ENCODE measurements at places on chromosomes 1 and 21.

- no peaks in the 10 kb centered on the region for H3K36me3 ChIP-seq
- no peak overlapping the region for H3K27ac ChIP-seq
- no peak overlapping the region for H3K4me3 ChIP-seq
- no peaks in the 10 kb centered on the region for H3K27me3 ChIP-seq
- peaks cover 7% of the 10 kb centered on the region for H3K4me1 ChIP-seq
Observed at GRCh38 chr1:202170726-202171125, 10.3 kb upstream of the PTPN7 start.

DNA sequence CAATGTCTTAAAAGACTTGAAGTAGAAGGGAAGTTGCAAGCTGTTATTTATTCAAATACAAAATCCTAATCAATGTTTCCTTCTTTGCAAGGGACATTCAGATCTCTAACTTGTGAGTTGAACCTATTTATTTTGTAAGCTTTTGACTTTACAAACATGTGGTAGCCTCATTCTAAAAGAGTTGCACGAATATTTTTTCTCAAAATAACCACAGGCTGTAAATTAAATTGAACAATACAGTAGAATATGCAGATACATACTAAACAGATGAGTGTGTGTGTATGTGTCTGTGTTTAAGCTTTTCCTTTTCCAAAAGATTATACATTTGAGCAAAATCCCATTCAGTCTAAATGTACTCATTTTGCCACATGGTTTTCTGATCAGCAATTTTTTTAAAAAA, 4.8 kb upstream of the DYNLT5 start:
- H3K27me3 ChIP-seq: no peaks in the 10 kb centered on the region
- H3K27ac ChIP-seq: peak overlapping the region; percentile 39
- peaks cover 25% of the 10 kb centered on the region for H3K4me1 ChIP-seq
- peak overlapping the region; percentile 28 for H3K4me3 ChIP-seq

DNA sequence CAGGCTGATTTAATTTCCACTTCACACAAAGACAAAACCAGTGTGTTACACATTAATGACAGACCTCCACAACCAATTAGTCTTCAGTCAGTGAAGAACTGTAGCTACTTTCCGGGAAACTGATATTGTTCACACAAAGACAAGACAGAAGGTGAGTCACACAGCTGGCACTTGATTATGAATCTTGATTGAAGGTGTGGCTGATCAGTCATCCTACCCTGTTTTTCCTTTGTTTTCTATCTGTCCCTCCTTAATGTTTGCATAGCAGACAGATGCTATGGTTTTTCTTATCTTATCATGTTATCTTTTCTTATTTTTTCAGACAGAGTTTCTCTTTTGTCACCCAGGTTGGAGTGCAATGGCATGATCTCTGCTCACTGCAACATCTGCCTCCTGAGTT, 185.1 kb upstream of the GREM2 start:
- no peaks in the 10 kb centered on the region for H3K27me3 ChIP-seq
- H3K36me3 ChIP-seq: no peaks in the 10 kb centered on the region
- H3K27ac ChIP-seq: no peak overlapping the region
- DNase-seq: peak; percentile 60
- H3K4me3 ChIP-seq: no peak overlapping the region
- peaks cover 16% of the 10 kb centered on the region for H3K4me1 ChIP-seq

- DNase-seq: no peak
- peaks cover 16% of the 10 kb centered on the region for H3K4me1 ChIP-seq
- no peaks in the 10 kb centered on the region for H3K36me3 ChIP-seq
- no peak overlapping the region for H3K27ac ChIP-seq
- peaks cover 14% of the 10 kb centered on the region for H3K27me3 ChIP-seq
Observed at GRCh38 chr1:203124011-203124410, 3.5 kb upstream of the ADORA1 start.

DNA sequence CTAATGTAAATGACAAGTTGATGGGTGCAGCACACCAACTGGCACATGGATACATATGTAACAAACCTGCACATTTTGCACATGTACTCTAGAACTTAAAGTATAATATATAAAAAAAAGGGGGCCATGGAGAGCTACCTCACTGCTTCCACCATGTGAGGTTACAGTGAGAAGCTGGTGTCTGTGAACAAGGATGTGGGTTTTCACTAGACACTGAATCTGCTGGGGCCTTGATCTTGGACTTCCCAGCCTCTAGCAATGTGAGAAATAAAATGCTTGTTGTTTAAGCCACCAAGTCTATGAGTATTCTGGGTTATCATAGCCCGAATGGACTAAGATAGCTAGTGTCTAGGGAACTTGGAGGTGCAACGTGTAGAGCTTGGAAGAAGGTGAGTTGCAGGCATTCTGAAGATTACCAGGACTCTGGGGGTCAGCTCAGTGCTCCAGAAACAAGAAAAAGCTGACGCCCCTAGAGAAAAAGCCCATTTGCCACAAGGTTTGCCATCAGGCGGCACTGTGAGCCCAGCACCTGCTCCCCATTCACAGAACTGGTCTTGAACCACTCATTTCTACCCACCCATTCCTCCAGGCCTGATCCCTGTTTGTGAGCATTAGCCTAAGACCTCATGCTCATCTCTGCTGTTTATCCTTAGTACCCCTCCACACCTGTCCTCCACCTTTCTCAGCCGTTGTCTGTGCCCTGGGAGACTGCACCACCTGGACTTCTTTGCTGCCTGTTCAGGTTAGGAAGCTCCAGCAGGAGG, 15.1 kb upstream of the FYB2 start:
- no peak for DNase-seq
- no peak overlapping the region for H3K27ac ChIP-seq
- peaks cover 16% of the 10 kb centered on the region for H3K4me1 ChIP-seq
- no peak overlapping the region for H3K4me3 ChIP-seq
- H3K27me3 ChIP-seq: no peaks in the 10 kb centered on the region

Measured in GM23248 (cell line).